ENCODE measurements at places on chromosomes 12 and 14.

GRCh38 chr12:94265966-94266745 lies 117.8 kb downstream of the PLXNC1 start:
- DNase-seq, result no peak

DNA sequence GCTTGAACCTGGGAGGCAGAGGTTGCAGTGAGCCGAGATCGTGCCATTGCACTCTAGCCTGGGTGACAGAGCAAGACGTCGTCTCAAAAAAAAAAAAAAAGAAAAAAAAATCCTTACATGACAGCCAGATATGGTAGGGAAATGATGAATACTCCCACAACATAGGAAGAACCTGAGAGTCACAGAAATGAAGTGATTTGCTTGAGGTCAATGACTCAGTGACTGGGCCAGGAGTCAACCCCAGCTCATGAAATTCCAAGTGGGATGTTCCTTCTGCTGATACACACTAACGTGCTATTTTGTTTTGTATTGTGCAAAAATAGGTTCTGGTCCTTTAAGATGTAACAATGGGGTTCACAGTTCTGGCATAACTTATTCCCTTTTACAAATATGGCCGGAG lies 9.0 kb downstream of the RHOF start:
- DNase-seq, result peak; percentile 87

- no peak for DNase-seq
Observed at GRCh38 chr12:57101892-57102695, 9.1 kb downstream of the STAT6 start.

DNA sequence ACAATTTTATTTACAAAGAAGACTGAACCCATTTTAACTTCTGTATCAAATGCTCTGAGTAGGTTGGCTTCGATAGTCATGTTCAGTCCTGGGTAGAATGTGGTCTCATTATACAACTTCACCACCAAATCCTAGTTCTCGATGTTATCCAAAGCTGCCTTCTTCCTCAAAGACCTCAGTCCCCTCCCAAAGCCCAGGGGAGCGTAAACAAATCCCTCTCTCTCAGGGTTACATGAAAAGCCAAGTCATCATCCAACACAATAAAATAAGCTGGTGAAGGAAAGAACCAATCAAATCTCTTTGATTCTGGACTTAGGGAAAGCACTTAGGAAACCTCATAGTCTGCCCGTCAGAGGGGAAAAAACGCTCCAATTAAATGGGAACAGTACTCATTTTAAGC lies 9.1 kb downstream of the PTCSC3 start:
- DNase-seq, result no peak

- DNase-seq, result peak; percentile 45
Observed at GRCh38 chr12:29673346-29673745, 110.4 kb downstream of the TMTC1 start.

- DNase-seq, result no peak
Observed at GRCh38 chr14:75277815-75278421, 710 bp upstream of the FOS start.

GRCh38 chr14:68968051-68968450 lies 11.1 kb downstream of the ACTN1 start:
- no peak for DNase-seq

GRCh38 chr14:65949711-65950516 lies 536.3 kb upstream of the CCDC196 start:
- DNase-seq, result peak; percentile 36

DNA sequence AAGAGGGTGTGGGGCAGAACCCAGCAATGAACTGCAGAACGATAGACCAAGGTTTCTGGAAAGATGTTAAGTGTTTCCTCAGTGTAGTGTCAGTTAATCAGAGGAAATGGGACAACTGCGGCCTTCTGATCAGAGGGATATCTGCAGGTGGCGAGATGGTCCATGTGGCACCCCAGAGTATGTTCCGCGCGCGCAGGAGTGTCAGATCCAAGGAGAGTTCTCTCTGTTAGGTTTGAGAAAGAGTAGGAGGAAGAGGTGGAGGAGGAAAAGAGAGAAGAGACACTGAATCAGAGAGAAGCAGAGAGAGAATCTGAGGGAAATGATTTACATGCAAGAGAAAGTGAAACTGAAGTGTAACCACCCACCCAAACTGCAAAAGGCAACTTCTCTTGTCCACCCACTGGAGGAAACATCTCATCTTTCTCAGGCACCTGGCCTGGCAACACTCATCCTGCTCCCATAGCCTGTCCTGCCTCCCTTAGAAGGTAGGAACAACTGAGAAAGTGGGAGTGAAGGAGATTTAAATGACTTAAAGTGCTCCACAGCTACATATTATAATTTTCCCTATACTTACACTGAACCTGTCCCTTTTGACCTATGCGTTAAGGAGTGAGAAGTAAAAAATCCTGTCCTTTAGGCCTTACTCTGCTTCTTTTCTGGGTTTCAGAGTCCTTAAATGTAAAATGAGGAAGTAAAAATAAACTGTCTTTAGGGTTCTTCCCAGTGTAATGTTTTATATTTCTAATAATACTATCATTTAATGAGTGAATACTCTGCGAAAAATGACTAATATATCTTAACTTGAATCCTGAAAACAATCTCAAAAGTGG lies 6.8 kb upstream of the TESPA1 start:
- no peak for DNase-seq

- no peak for DNase-seq
Observed at GRCh38 chr14:34633742-34634141, 3.8 kb upstream of the SNX6 start.

- no peak for DNase-seq
Observed at GRCh38 chr12:13496111-13496510, 299.6 kb downstream of the EMP1 start.

- no peak for DNase-seq
Observed at GRCh38 chr14:27077214-27077613, 479.4 kb upstream of the NOVA1 start.

DNA sequence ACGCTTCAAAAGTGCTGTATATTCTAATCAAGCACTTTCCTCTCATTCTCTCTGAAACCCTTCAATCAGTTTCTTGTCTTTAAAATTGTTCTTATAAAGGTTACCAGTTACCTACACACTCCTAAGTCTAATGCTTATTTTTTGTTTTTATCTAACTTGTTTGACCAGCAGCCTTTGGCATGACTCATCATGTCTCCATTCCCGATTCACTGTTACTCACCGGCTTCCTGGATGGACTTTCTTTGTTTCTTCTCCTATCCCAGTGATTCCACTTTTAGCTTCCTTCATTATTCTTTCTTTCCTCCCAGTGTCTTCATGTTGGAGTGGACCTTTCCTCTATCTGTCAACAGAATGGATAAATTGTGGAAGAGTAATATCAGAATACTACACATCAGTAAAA lies 368.6 kb upstream of the CCDC196 start:
- DNase-seq, result peak; percentile 77

- DNase-seq, result peak; percentile 87
Observed at GRCh38 chr12:15852383-15852782, 29.8 kb upstream of the STRAP start.

GRCh38 chr12:79409562-79409961 lies 281.2 kb downstream of the PAWR start:
- DNase-seq, result peak; percentile 91

GRCh38 chr12:41683513-41684240 lies 461.0 kb downstream of the GXYLT1 start:
- no peak for DNase-seq

DNA sequence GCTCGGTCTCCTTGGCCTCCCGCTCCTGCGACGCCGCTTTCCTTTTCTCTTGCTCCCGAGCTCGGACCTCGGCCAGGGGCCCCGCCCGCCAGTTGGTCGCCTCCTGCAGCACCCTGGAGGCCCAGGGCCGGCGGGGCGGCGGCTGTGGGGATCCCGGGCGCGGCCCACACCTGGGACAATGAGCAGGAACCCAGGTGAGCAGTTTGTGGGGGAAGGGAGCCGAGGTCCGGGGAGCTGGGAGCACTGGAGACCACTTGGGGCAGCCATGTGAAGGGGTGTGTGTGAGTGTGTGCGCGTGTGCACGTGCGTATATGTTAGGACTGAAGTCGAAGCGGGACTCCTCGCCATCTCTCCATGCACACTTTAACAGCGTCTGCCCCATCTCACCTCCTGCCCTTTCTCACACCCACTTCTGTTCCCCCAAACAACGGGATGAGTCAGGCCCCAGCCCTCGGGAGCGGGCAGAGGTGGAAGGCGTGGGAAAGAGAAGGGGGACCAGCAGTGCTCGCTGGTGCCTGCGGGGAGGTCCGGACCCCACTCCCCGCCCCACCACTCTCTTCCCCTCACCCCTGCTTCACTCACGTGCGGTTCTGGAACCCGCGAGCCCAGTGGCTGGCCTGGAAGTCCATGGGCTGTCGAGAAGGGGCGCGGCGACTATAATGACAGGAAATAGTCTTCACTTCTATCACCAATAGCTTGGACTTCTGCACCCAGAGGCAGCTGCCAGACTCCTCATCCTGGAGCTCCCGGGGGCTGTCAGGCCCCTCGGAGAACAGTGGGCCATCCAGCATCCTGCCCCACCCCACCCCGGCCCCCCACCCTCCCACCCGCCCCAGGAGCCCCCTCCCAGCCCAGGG lies 450 bp downstream of the DDN start:
- DNase-seq, result no peak

GRCh38 chr12:130817804-130818203 lies 21.2 kb downstream of the STX2 start:
- no peak for DNase-seq

- DNase-seq, result no peak
Observed at GRCh38 chr12:108295641-108296040, 43.5 kb downstream of the CMKLR1 start.

- no peak for DNase-seq
Observed at GRCh38 chr12:122293081-122293480, 26.8 kb upstream of the VPS33A start.

DNA sequence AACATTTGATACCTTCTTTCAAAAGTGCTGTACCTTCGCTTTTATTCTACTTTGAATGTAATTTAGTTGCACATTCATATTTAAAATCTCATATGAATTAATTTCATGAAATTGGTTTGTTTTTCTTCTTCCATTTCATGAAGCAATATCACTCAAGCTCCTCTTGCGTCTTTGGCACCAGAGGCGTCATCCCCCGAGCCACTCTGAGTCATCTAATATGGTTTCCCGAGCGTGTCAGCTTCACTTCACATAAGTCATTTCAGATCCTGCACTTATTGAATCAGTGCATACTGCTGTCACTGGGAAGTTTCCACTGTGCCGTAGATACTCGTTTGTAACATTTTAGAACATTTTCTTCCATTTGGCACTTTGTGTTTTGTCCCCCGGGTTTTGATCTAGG lies 105.6 kb downstream of the SLC25A47 start:
- DNase-seq, result peak; percentile 60

DNA sequence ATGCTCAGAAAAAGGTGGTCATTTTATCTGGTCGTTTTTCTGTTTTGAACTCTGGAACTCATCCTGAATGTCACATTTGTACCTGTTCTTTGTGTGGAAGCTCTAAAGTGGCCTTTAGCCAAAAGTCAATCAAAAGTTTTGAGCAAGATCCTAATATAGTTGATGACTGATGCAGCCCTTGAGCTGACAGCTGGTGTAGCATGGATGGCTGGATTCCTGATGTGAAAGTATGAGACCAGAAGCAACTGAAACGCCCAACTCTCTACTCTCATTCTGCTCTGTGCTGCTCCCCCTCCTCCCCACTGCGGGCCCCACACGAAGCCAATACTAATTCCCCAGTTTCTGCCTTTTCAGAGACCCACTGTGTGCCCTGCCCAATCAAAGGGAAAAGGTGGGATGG lies 10.3 kb upstream of the MYH7 start:
- no peak for DNase-seq

DNA sequence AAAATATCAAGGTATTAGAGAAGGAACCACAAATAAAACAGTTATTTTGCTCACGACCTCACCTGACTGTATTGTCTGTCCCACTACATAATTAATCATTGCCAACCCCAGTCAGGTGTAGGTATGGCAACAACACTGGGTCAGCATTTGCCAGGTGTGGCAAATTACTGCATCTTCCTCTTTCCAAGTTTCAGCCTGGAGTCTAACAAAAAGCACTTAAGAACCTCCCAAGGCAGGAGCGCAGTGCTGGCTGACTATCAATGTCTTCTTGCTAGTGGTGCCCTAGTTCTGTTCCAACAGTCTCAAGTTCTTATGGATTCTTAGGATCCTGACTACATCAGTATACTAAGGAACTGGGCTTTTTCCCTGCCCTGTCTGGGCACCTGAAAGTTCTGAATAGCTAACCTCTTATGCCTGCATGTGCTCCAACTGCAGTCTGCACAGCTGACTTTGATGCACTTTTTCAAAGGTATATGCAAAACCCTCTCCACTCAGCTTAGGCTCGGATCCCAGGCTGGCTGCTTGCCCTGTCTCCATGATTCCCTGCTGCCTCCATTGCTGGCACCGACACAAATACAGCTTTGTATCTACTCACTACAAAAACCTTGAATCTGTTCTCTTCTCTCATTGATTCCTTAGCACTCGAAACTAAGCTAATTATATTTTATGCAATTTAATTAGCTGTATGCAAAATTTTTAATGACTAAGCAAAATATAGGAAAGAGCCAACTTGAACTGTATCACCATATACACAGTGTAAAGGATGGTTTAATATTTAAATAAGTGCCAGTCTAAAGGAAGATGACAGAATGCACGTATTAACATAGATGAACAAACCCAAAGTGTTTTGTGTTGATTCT lies 113.3 kb downstream of the PRKD1 start:
- peak; percentile 39 for DNase-seq

- peak; percentile 0 for DNase-seq
Observed at GRCh38 chr14:101288436-101289229, 272.7 kb upstream of the DIO3 start.

- peak; percentile 42 for DNase-seq
Observed at GRCh38 chr14:31037709-31038221, 11.6 kb upstream of the STRN3 start.

- DNase-seq, result no peak
Observed at GRCh38 chr14:58138714-58139482, 13.1 kb downstream of the ARMH4 start.

- no peak for DNase-seq
Observed at GRCh38 chr14:55665067-55665675, 85.2 kb downstream of the KTN1 start.

DNA sequence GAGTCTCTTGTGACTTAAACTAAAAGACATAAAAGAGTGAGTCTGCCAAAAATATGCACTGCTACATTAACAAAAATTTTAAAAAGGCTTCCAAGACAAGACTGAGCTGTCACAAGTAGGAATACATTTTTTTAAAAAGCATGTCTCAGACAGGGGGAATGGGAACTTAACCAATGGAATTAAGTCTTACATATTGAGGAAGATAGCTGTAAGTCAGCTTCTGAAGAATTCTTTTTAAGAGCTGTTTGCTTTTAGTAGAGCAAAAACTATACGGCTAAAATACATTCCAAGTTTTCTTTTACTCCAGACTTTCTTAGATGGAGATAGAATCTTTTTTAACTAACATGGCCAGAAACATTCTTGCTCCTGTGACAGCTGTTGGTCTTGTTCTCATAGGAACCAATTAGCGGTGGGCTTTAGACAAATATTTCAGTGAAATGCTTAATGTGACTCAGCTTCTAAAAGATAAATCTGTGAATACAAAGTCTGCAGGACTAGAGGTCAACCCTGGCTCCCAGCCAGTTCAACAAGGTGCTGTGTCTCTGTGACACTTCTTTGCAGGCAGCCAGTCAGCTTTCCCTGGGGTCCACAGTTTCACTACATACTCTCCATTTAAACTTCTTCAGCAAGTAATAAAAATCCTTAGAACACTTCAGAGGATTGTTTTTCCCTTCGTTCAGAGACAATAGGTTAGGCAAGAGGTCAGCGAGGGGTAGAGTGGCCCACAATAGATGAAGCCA lies 187.6 kb downstream of the NAV3 start:
- DNase-seq, result peak; percentile 66

GRCh38 chr12:9702255-9702654 lies 30.6 kb downstream of the CLECL1 start:
- DNase-seq, result no peak

- no peak for DNase-seq
Observed at GRCh38 chr12:104747330-104747729, 210.8 kb downstream of the SLC41A2 start.

GRCh38 chr14:106619606-106620005 lies 1093.2 kb downstream of the TMEM121 start:
- no peak for DNase-seq
